Activated T-helper 1 cell treated with anti-CD3 and anti-CD28 coated beads, Interleukin-12 subunit alpha, Interleukin-12 subunit beta, Interleukin-2, Interleukin-4 antibody, amounts not matched to agents 30 ng/mL and 10 ng/mL and 1 ng/mL, durations not matched to agents 14 hours and 24 hours and 36 hours (primary cell): ENCODE measurements at places on chromosomes 5 and 9.

DNA sequence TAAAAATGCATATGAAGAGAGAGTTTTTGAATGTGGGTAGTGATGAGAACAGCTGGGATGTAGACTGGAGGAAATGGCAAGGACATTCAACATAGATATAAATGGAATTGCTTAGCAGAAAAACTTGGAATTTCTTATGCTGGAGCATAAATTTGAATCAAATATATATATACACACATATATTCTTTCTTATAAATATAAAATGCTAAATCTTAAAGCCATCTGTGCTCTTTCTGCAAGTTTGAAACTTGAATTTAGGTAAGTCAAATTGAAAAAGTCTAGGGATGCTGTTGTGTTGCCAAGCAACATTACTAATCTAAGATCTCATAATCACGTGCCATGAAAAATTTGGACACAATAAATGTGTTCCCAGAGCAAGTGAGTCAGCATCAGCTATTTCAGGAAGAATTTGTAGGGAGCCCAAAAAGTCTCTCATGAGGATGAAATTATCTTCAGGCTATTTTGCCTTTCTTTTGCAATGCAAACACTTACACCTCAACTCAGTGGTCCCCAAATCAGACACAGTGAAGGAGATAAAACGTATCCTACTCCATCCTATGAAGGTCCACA lies 58.4 kb upstream of the ALDH1A1 start:
- no peak for DNase-seq

DNA sequence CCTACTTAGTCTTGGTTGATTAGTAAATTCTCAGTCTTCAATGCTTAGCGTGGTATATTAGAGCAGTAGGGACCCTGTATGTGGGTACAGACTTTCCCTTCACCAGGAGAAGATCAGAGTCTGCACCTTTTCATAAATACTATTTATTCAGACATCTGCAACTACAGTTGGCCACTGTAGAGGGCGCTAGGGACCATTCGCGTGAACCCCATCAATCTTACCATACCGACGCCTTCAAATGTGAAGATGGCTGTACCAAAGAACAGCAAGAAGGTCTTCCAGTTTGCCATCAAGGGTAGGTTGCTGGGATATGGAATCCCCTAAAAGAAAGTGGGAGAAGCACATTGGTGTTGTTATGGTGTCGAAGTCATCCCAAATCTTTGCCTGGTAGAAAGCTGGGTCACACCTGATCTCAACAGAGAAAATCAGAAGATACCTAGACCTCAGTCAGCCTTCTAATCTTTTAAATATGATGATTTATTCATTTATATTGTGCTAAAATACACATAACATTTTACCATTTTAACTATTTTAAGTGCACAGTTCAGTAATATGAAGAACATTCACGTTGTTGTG lies 19.1 kb downstream of the SLC36A3 start:
- DNase-seq, result no peak

DNA sequence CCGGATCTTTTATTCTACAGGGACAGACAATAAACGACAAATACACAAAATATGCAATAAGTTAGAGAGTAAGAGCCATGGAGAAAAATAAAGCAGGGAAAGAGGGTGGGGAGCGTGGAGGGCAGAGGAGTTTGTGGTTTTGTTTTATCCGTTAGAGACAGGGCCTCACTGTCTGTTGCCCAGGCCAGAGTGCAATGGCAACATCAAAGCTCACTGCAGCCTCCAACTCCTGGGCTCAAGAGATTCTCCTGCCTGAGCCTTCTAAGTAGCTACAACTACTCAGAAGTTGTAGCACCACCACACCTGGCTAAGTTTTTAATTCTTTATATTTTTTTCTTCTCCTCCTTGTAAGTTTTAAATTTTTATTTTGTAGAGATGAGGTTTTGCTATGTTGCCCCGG lies 54.5 kb upstream of the CTNNA1 start:
- DNase-seq, result no peak

DNA sequence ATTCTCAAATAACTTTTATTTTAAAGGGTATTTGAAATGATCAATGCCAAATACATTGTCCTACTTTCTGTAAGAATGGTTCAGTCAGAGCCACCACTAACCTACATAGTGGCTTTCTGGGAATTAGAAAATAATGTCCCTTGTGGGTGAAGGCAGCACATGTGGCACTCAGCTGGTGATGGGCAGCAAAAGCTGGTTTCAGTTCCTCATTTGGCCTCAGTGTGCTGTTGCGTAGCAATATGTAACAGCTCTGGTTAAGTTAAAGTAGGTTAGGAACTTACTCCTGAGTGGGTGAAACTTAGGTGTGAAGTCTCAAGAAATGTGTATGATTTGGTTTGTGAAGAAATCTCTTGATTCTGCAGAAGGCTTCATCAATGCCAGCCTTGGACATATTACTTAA lies 99.6 kb upstream of the SPEF2 start:
- no peak for DNase-seq

DNA sequence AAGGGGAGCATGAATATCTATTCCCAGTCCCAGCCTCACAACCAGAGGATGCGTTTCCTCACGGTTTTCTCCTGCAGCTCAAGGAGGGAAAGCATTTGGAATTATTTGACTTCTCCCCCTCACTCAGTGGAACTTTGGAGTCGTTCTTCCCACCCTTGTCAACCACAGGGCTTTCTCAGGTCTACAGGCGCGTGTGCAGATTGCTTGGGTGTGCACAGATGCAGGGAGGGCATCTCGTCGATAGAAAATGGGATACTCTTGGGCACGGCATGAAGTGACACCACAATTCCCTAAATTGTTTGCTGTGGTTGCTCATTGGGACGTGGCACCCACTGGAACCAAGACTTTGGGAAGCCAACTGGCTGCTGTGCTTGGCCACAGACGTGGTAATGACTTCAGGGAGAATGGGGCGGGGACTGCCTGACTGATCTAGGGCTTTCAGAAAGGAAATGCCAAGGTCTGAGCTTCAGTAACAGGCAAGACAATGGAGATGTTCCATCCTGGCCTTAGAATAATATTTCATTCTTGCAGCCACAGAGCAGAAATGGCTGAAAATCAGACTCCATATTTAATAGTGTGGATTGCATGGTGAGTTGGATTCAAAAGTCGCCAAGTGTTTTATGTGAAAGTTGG lies 12.2 kb upstream of the OBP2B start:
- DNase-seq, result no peak

- peak; percentile 4 for DNase-seq
Observed at GRCh38 chr9:84140535-84141101, 160.0 kb downstream of the RMI1 start.

DNA sequence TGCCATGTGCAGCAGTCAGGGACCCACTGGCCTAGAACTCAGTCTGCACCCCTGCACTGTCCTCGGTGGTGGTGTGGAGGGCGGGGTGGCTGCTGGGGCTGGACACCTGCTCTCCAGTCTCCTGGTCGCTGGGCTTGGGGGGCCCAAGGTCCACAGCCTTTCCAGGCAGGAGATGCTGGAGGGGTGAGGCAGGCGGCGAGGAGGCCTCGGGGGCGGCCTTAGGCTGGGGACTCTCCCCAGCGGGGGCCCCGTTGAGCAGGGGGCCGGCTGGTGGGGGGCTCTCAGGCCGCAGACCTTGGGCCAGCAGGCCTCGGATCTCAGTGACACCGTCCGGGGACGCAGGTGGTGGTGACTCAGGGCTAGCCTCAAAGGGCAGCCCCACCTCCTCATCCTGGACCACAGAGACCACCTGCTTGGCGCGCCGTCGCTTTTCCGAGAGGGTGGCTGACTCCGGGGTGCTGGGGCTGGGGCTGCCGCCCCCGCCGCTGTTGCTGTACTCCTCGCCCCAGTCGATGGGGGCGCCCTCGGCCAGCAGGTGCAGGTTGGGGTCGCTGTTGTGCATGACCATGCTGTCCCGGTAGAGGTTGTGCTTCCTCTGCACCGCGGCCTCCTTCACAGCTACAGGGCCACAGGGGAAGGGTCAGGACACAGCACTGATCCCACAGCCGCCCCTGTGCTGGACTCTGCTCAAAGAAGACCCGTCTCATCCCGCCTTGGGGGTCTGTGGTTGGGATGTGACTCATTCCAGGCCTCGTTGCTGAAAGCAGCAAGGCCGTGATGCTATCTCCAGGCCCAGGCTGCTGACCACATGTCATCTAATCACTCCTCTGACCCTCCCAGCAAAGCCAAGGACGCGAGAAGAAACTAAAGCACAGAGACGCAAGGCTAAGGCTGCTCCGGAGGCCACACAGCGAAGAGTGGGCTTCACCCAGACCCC lies 55.8 kb downstream of the LRSAM1 start:
- no peak for DNase-seq

DNA sequence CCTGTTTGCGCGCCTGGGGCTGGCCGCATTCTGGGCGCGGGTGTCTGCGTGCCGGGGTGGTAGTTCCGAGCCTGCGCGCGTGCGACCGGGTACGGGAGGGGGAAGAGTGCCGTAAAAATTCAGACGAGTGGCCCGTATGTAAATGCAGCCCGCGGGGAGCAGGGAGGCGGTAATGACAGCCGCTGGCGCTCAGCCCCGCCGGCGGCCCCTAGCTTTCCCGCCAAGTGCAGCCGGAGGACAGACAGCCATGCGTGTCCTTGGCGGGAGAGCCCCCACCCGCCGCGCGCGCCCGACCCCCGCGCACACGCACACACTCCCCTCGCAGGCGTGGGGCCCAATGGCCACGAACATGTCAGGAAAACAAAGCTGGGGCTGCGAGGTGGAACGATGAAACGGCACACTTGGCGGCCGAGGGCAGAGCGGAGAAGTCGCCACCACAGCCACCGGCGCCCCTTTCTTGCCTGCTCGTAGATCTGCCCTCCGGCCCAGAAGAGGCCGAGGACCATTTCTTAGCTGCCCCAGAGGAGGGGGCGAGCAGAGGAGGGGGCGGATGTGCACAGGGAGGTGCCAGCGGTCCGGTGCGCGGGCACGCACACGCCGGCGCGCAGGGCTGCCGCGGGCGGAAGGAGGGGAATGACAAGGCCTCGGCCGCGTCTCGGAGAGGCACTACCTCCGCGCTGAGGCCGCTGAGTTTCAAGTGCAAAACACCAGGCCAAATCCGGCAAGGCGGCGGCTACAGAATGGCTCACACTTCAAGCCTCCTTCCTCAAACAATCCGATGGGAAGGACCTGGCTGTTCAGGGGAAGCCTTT lies 208.4 kb downstream of the MEF2C start:
- no peak for DNase-seq

DNA sequence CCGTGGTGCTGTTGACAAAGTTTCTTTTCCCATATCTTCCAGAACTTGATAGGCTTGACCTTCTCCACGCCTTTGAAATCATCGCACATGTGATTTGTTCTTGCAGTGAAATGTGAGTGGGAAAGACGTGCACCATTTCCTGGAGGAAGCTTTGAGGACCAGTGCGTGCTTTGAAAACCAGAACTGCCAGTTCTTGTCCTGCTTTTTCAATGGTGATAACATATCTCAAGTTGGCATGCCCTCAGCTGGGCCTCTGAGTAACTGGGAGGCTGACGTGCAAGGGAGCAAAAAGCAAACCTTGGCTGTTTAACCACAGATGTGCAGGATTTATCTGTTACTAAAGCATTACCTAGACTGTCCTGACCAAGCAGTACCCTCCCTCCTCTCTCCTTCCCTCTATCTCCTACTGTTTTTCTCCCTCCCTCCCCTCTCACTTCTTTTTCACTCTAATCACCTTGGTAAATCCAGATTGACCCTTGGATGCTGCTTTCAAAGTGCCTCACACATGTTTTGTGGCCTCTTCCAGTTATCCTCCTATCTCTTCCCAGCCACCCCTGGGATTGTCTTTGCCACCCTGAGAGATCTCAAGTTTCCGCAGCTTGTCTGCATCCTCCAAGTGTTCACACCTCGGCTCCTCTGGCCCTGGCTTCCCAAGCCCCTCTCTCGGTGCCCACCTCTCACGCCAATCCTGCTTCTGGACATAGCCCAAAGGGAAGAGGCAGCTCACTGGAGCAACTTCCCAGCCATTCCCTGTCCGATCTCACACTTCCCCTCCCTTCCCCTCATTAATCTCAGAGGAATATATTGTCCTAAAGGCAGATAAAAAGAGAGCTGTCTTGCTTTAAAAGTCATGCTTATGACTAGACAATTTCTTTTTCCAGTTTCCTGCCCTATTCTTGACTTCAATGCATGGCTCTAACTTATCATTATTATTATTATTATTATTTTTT lies 198.3 kb downstream of the ERCC6L2 start:
- no peak for DNase-seq

GRCh38 chr9:20658677-20659473 lies 25.2 kb upstream of the FOCAD start:
- no peak for DNase-seq

- DNase-seq, result no peak
Observed at GRCh38 chr9:120646948-120647347, 67.0 kb upstream of the CDK5RAP2 start.

- no peak for DNase-seq
Observed at GRCh38 chr9:34665067-34665380, 2.6 kb upstream of the CCL27 start.

- DNase-seq, result no peak
Observed at GRCh38 chr5:172102913-172103626, 85.0 kb downstream of the STK10 start.

DNA sequence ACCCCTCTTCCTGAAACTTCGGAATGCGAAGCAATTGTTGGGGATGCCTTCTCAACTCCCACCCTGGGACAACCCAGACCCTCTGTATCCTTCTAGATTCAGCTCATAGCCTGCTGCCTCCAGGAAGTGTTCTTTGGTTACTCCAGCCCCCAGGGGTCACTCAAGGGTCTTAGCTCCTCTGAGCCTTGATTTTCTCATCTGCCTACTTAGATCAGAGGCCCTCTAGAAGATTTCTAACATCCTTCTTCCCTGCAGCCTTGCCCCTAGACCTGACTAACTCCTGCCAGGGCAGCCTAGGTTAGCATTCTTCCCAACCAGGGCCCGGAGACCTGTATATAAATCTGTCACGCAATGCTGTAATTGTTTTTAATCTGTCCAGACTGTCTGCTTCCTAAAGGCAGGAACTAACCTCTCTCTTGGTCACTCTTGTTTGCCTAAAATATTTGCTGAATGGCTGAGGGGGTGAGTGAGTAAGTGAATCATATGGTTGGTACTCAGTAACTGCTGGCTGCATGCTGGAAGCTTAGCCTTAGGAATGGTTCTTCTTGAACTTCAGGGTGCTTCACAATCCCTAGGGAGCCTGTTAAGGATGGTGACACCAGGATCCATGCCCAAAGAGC lies 8.2 kb downstream of the GALNT10 start:
- DNase-seq, result no peak

- no peak for DNase-seq
Observed at GRCh38 chr5:38681966-38682365, 125.5 kb upstream of the LIFR start.

DNA sequence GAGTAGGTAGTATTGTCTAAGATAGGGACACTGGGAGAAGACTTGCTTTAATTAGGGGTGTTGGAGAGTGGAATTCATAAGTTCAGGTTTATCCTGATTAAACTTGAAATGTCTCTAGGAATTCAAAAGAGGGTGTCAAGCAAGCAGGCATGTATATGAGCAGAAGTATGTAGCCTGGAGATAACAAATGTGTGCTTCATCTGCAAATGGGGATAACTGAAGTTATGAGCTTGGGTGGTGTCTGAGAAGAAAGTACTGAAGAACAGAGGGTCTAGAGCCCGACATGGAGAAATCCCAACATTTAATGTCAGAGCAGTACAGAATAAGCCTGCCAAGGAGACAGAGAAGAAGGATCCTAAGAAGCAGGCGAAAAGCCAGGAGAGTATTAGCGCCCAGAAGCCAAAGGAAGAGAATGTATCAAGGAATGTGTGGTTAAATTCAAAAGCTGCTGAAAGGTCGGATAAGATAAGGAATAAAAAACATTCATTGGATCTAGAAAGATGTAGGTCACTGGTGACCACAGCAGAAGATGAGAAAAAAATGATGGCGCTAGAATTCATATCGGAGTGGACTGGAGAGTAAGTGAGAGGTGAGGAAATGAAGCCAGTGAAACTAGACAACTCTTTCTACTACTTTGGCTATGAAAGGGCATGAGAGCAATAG lies 401.5 kb upstream of the PIK3R1 start:
- DNase-seq, result no peak

GRCh38 chr9:89374176-89374575 lies 55.9 kb downstream of the SECISBP2 start:
- DNase-seq, result no peak
